NCI-H510A (cell line): ENCODE measurements at places on chromosomes 2 and 18.

- DNase-seq = no peak
Measured at GRCh38 chr2:14304326-14304725, 328.2 kb upstream of the LRATD1 start.

DNA sequence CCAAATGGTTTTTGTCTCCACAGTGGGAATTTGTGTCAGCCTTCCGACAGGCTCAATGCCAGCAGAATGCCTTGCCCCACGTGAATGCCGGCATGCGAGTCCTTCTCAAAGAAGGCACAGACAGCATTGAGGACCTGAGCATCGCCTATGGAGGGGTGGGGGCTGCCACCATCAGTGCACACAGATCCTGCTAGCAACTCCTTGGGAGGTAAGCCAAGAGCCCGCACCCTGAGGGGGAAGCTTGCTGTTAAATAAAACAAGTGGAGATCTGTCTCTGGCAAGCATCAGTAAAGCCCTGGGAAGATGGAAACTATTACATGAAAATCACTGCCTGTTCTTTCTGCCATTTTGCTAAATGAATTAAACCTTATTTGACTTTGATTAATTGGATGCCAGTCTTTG lies 67.5 kb upstream of the BZW1 start:
- no peak for DNase-seq

- no peak for DNase-seq
Measured at GRCh38 chr2:104752504-104752903, 101.4 kb upstream of the POU3F3 start.

DNA sequence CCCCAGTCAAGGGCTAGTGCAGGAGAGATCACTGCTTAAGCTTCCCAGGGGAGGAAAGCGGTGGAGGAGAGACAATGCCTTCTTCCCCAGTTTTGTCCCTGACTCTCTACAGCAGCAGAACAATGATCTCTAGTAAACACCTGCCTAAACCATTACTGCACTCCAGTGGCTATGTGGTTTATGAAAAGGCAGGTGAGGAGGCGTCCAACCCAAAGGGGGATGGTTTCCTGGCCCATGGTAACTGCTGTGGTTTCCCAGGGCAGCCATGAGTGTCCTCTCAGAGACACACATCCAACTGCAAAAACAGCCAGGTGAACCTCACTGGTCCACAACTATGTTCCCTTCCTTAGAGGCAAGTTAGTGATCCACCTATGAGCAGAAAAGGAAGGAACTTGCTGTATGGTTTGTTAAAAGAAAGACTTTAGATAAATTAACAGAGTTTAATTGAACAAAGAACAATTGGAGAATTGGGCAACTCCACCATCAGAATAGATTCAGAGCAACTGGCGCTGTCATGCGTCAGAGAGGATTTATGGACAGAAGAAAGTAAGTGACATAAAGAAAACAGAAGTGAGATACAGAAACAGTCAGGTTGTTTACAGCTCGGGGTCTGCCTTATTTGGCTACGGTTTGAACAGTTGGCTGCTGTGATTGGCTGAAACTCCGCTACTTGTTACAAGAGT lies 4.8 kb upstream of the TTC39C start:
- peak; percentile 65 for DNase-seq

DNA sequence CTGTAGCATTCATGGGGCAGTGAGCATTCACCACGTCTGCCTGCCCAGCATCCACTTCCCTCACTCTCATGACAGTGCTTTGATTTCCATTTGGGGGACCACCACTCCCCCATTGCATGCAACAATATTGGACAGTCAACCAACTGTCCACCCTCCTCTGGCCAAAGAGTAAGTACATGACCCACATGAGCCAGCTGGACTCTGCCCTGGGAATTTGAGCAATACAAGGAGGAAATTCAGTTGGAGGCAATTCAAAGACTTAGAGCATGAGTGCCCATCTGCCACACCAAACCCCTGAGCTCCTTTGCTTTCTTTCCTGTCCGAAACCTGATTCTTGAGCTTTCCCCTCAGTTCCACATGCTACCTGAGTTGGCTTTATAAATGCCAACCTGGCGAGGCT lies 41.7 kb upstream of the PNO1 start:
- DNase-seq = no peak
